ENCODE measurements at places on chromosomes 12 and 14.
A peak's percentile ranks its signal among the peaks of the same experiment; 100 is the strongest.

- DNase-seq: no peak
Observed at GRCh38 chr12:127270193-127270592, 996.8 kb upstream of the TMEM132C start.

DNA sequence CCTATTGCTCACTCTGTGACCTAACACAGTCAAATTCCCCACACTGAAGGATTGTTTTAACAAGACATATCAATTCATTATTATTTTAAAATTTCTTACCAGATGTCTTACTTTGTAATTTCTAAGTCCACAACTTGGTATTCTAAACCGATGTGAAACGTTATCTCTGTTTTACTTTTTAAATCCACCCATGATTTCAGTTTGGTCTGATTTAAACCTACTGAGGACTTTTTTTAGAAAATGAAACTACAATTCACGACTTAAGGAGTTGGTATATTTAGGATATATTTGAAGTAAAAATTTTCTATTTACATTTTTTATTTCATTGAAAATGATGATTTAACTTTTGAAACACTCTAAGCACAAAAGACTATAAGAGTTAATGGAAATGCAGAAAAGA lies 35.1 kb upstream of the GRIP1 start:
- DNase-seq: no peak

DNA sequence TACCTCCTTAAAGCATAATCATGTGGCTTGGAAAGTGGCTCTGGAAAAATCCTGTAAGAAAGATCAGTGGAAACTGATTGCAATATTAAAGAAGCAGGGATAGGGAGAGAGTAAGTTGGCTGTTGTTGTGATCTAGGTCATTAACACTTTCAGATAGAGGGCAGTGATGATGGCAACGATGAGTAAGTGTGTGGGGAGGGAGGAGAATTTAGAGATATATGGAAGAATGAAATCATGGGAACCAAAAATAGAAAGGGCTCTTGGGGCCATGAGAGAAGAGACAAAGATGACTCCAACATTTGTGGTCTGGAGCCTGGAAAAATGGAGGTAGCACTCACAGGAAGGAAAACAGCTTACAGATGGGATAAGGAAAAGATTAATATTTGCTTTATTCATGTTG lies 23.3 kb downstream of the SNRPF start:
- no peak for DNase-seq

DNA sequence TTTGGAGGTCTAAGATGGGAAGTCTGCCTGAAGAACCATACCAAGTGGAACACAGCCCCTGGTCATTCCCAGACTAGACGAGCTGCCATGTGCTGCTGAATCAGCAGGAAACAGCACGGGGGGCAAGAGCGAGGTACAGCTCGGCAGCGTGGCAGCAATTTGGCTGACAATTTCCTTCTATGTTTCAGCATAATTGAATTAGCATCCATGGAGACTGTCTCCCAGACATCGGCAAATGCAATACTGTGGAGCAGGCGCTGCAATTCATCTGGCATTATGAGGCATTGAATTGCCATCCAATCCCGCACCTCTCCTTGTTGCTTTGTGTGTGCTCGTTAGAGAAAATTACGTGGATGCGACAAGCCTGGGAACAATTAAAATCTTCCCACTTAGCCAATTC lies 46.0 kb upstream of the CCDC60 start:
- no peak for DNase-seq

DNA sequence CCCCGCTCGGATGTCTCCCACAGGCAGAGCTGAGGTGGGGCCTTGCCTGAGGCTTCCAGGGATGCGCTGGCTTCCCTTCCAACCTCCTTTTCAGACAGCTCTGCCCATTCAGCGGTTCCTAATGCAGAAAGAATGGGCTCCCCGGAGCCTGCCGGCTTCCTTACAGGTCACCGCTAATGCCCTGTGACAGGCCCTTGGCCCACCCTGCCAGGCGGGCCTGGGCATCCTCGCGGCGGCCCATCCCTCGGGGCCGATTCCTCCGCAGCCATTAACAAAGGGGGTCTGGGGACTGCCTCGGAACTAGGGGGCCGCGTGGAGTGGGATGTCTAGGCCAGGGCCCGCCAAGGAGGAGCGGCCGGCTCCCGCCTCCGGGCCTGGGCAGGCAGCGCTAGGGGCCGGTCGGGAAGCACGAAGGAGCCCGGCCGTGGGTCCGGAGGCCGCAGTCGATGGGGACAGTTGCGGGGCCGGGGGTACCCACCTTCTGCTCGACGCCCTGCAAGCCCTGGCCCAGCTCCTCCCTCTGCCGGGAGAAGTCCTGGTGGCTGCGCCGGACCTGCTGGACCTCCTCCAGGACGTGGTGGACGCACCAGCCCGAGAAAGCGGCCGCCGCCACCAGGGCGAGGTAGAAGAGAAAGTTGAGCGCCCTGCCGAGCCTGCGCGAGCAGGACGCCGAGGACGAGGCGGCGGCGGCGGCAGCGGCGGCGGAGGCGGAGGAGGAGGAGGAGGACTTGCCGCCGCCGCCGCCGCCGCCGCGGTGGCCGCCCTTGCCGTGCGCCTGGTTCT lies 738 bp downstream of the CKAP4 start:
- DNase-seq: peak; percentile 51

GRCh38 chr12:8913702-8914032 lies 642 bp upstream of the PHC1 start:
- no peak for DNase-seq

DNA sequence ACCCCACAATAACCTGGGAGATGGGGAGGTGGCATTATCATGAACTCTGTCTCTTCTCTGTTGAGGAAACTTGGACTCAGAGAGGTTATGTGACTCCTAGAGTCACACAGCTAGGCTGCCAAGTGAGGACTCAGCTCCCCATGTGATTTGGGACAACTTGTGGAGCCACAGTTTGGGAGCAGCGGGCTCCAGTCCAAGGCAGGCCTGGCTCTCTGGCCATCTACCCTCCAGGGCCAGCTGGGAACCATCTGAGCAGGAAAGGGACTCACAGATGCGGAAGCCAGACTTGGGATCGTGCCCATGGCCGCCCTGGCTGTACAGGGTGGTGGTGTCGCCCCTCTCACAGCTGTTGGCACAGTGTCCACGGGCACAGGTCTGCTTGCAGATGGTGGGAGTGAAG lies 59.1 kb downstream of the ISCA2 start:
- no peak for DNase-seq

DNA sequence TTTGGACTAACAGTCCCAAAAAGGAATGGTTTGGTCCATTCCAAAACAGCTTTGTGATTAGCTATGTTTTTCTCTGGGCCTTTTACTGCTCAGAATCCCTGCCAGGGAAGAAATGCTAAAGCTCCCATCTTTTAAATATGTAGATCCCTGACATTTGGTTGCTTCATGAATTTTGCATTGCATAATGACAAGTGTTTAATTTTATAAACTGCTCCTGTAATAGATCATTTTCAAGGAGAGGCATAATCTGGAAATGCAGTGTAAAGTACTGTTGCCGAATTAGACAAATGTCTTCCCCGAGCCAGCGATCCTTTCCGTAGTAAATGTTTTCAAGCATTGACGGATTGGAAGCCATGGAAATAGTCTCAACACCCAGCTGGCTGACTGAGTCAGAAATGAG lies 291.3 kb upstream of the PRKD1 start:
- no peak for DNase-seq

GRCh38 chr14:91245029-91245428 lies 525 bp upstream of the GPR68 start:
- peak; percentile 63 for DNase-seq

DNA sequence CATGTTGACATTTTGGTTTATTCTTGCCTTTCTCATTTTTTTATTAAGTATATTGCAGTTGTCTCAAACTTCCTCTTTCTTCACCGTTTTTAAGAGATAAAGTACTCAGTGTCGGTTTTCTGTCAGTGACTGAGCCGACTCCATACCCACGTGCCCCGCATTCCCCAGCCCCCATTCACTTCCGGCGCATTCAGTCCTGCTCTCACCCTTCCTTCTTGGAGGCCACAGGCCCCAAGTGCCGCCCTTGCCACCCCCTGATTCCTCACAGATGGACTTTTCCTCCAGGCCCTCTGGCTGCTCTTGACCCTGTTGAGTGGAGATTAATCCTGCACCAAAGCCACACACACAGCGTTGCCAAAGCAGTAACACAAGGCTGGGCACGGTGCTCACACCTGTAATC lies 19.1 kb upstream of the DNAH10 start:
- DNase-seq: no peak

DNA sequence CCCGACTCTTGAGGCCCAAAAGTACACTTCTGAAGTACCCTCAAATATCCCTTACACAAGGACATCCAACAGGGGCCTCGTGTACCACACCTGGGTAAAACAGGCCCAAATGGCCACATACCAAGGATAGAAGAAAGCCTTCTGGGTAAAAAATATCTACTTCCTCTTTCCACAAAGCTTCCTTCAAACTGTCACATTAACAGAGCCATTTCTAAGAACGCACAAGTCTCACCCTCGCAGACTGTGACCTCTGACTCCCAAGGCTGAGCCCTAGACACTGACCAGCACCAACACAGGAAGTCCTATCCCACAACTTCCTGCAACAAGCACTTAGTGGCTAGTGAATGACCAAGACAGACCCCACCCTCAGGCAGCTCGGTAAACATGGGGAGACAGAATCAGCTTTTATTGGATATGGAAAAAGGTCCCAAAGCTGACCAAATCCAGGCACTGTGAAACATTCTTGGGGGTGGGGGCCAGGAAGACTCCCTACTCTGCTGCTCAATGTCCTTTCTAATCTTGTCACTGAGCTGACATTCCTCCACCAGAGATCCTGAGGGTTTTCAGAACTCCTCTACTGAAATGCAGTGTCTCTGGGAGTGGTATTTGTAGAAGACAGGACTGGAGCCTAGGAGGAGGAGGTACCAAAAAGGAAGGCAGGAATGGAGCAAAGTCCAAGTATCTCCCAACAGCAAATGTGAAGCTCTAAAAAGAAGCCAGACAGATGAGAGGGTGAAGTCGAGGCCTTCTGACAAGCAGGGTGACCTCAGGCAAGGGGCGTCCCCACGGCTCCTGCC lies 15.9 kb downstream of the KCTD10 start:
- DNase-seq: no peak

GRCh38 chr14:101926085-101926484 lies 38.3 kb upstream of the DYNC1H1 start:
- no peak for DNase-seq

- no peak for DNase-seq
Observed at GRCh38 chr12:41264281-41264680, 76.2 kb downstream of the PDZRN4 start.

- DNase-seq: no peak
Observed at GRCh38 chr14:89912667-89913211, 41.8 kb downstream of the EFCAB11 start.

DNA sequence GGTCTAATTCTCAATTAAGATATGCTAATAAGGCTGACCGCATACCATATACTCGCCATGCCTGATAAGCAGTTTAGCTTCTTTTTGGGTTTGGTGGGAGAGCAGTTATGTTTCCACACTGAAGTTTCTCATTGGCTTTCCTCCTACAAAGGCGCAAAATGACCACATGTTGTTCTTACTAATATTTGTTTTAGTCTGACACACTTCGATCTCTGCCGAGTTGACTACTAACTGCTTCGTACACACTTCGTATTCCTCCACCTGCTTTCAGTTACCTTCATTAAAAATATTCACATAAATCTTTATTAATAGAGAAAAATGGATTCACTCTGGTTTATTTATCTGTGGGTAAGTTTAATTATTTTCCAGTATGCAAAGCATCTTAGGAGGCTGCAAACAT lies 41.7 kb downstream of the EMP1 start:
- no peak for DNase-seq

DNA sequence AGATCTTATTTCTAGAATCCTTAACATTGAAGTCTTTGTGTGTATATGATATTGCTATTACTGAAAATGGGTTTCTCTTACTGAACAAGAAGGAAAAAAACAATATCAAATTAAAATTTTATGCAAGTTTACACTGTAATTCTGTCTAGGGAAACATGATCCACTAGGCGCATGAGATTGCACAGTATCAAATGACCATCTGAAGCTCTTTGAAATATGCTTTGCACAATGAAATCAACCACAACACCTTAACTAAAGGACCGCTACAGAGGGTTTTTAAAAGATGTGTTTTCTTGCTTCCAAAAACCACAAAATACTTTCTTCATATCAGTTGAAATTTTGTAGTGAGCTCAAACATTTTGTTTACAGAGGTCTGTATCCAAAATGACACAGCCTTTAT lies 15.1 kb upstream of the KERA start:
- DNase-seq: no peak

- no peak for DNase-seq
Observed at GRCh38 chr12:115752913-115753726, 524.4 kb downstream of the MED13L start.

- DNase-seq: no peak
Observed at GRCh38 chr12:103728323-103728722, 112.7 kb downstream of the NT5DC3 start.

DNA sequence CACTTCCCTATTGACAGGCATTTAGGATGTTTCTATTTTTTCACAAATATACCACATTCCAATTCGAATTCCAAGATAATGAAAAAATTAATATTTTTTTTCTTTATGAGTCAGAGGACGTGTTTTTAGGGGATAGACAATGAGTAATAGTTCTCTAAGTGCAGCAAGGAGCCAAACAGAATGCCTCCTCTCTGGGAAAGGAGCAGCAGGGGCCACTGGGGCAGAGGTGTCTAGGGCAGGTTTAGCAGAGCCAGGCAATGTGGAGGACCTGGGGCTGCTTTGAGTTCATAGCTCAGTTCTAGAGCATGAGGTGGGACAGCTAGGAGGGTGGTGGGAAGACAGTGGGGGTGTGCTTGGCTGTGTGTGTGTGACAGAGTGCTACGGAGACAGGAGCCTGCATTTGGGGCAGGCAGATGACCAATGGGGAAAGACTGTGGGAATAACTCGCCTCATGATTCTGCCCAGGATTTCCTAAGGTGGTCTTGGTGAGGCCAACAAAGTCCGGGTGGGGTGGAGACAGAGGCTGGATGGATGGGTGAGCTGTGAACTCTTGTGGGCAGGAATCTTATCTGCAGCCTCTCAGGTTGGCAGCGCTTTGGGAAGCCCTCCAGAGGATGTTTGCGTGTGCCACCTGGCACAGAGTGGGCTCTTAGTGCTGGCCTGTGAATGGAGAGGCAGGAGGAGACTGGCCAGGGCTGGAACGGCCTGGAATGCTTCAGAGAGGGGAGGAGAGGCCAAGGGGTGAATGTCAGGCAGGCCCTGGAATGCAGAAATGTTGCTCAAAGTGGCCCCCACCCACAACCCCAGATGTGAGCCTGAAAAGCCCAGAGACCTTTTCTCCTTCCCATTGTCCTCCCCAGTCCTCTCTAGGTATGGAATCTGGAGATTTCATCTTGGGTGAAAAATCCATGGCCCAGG lies 2.4 kb upstream of the KRT7 start:
- DNase-seq: no peak

DNA sequence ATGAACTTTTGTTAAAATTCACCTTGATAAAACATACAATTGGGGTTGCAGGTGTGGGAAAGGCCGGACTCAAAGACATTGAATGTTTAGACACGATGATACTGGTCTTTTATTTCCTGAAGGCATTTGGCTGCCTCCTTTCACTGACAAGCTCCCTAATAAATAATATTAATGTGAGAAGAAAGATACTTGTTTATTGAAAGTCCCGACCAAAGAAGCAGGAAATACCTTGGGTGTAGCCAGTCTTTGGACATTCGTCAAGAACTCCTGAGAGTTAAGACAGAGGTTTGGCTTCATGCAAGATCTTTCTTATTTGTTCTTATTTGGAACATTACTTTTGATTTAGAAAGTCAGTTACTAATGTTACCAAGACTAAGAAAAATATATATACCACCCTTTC lies 1133.8 kb upstream of the SEL1L start:
- DNase-seq: no peak

GRCh38 chr14:74144789-74145188 lies 60.0 kb downstream of the LIN52 start:
- no peak for DNase-seq

GRCh38 chr12:6560501-6561205 lies 4.8 kb upstream of the IFFO1 start:
- no peak for DNase-seq
